Cardiac muscle cell (in vitro differentiated cells and primary cell): ENCODE measurements at places on chromosomes 3 and 15. TPM values are rescaled to one million over a fixed set of nuclear protein-coding genes. Genes with fewer than 3 reads are reported as not detected.

DNA sequence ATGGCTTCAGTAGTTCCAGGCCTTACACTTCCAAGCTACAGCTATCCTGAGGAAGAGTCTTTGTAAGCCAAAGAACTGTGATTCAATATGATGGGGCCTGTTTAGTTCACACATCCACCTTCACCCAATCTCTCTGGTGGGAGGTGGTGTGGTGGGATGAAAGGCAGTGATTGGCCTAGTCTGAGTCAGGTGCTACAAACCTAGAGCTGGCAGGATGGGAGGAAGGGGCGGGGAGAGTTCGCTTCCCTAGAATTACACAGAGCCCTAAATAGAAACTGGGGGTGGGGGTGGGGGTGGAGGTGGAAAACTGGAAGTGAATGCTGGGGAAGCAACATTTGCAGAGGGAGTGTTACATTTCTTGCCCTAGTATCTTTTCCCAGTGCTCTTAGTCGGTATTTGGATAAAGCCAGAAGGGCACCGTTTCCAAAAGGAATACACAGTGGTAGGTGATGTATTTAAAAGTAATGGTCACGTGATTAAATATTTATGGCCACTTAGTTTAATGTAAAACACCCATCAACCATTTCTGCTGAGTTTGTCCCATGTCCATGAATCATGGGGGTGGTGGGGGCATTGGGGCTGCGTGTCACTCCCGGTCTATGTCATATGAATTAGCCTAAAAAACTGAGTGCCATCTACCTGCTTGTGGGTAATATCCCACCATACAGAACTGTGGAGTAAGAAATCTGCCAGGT is 247.6 kb upstream of the PROK2 start:
- H3K27me3 ChIP-seq = no peaks in the 10 kb centered on the region
- DNase-seq = no peak
- no peak overlapping the region for H3K27ac ChIP-seq
- no peak overlapping the region for H3K4me3 ChIP-seq

DNA sequence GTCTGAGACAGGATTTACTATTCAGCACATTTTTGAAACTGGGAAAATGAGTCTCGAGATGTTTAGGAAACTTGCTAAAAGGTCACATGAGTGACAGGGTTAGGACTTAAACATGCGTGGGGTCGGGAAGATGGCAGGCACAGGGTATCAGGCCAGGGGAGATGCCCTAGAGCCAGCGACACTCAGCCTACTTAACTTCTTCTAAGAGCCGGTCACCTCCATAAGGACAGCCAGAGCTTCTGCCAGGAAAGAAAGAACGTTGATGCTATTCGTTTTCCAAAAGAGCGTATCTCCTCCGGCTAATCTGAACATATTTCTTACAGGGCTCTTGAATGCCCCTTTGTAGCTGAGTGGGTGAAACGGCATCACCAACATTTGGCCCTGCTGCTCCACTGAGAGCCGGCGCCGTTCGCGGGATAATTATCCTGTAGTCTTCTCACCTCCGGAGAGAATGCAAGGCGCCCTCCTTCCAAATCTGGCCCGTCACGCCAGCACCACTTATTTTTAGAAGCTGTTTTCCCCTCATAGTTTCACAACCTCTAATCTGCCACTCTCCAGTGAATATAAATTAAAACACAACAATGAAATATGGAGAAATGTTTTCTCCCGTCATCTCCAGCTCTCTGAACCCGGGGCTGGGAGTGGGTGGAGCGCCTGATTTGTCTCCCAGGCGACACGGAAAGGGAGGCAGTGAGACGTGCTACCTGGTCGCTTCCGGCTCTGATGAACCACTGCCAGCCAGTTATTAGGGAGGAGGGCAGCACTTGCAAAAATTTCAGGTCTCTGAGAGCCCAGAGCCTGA is 58.5 kb downstream of the LIPC start:
- H3K27ac ChIP-seq = no peak overlapping the region
- no peaks in the 10 kb centered on the region for H3K36me3 ChIP-seq
- no peaks in the 10 kb centered on the region for H3K4me1 ChIP-seq
- no peaks in the 10 kb centered on the region for H3K27me3 ChIP-seq
- H3K4me3 ChIP-seq = no peak overlapping the region
- DNase-seq = no peak

GRCh38 chr3:169812332-169813235 is at the start of the genes LRRC34 and LRRIQ4:
TSS of gene LRRC34 (minus strand) at chr3:169812904. CDS start at chr3:169812548, 356 bp downstream.
TSS of gene LRRIQ4 (plus strand) at chr3:169812870. CDS start at chr3:169821922, 9,052 bp downstream.
- peak; percentile 89 for DNase-seq
- peak within 1 kb of the TSS; percentile 66 for H3K27ac ChIP-seq
- H3K4me1 ChIP-seq = peaks cover 13% of the 10 kb centered on the region
- H3K36me3 ChIP-seq = no peaks in the 10 kb centered on the region

GRCh38 chr15:38565287-38565670 is 665 bp upstream of the RASGRP1 start:
- H3K27ac ChIP-seq = no peak overlapping the region
- DNase-seq = no peak
- peaks cover 26% of the 10 kb centered on the region for H3K27me3 ChIP-seq
- no peaks in the 10 kb centered on the region for H3K36me3 ChIP-seq
- no peaks in the 10 kb centered on the region for H3K4me1 ChIP-seq

Gene DLEC1
- 0.11 and 0.15 TPM in 2 replicates for total RNA-seq

GRCh38 chr3:256501-256900 is 59.9 kb downstream of the CHL1 start:
- no peaks in the 10 kb centered on the region for H3K36me3 ChIP-seq
- no peak for DNase-seq
- no peak overlapping the region for H3K4me3 ChIP-seq
- H3K27ac ChIP-seq = no peak overlapping the region
- no peaks in the 10 kb centered on the region for H3K27me3 ChIP-seq

Gene TTLL13
- 0.21 TPM in 2 replicates for total RNA-seq

DNA sequence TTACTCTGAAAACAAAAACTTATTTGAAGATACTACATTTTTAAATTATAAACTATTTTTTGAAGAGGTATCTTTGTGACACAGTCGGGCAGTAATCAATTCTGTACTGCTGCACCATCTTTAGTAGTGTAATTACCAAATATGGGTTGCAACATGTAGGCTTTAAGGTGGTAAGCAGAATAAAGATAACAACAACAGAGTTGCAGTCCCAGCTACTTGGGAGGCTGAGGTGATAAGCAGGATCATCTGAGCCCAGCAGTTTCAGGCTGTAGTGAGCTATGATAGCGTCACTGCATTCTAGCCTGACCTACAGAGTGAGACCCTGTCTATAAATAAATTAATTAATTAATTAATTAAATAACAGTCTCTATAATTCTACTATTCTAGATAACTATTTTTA is 6.0 kb downstream of the PLOD2 start:
- peak overlapping the region; percentile 7 for H3K4me3 ChIP-seq
- H3K4me1 ChIP-seq = peaks cover 69% of the 10 kb centered on the region
- H3K27me3 ChIP-seq = no peaks in the 10 kb centered on the region

Gene CXCR6
- not detected in 2 replicates for total RNA-seq

DNA sequence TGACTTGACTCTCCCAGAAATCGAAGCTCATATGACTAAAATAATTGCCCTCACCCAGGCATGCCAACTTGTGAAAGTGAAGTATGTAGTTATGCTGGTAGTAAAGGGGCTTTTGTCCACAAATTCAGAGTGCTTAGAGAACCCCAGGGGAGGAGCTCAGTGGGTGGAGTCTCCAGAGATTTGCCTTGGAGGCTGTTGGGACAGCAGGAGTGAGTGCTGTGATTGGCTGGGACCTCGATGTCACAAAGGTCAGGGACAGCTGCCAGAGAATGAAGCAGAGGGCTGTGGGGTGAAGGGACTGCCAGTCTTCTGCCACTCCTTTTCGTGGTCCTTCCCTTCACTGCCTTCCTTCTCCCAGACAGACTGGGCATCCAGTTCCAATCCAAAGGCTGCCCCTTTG is 49.8 kb downstream of the ZNF445 start:
- H3K4me3 ChIP-seq = no peak overlapping the region
- no peaks in the 10 kb centered on the region for H3K4me1 ChIP-seq

GRCh38 chr3:64299206-64299605 is 73.9 kb upstream of the PRICKLE2 start:
- H3K4me1 ChIP-seq = no peaks in the 10 kb centered on the region
- H3K27me3 ChIP-seq = no peaks in the 10 kb centered on the region
- H3K4me3 ChIP-seq = no peak overlapping the region
- H3K27ac ChIP-seq = no peak overlapping the region
- peak; percentile 32 for DNase-seq

Gene AQP9
- total RNA-seq = not detected in 2 replicates

DNA sequence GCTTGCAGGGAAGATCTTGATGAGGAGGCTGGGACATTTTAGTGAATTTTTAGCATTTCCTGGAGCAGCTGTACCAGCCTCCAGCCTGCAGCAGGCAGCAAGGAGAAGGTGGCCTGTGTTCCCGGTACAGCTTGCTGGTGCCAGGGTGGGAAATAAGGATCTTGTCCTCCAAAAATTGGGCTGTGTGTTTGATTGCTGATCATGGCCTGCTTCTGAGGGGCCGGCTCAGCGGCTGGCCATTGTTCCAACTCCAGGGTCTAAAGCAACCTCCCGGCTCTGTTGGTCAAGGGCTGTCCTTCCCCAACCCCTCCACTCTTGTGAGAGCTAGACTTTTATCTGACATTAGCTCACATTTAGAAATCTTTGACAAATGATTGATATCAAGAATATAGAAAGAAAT is 5.0 kb downstream of the CFAP100 start:
- no peak for DNase-seq
- no peaks in the 10 kb centered on the region for H3K36me3 ChIP-seq
- no peak overlapping the region for H3K27ac ChIP-seq
- H3K4me3 ChIP-seq = no peak overlapping the region

GRCh38 chr3:189635339-189635738 is 4.2 kb downstream of the TP63 start:
- H3K4me1 ChIP-seq = no peaks in the 10 kb centered on the region
- no peaks in the 10 kb centered on the region for H3K36me3 ChIP-seq
- H3K4me3 ChIP-seq = no peak overlapping the region
- no peak for DNase-seq

Gene CCNL1
- 142 and 223 TPM in 2 replicates for total RNA-seq

- H3K27me3 ChIP-seq = no peaks in the 10 kb centered on the region
- H3K27ac ChIP-seq = peak overlapping the region; percentile 91
- H3K36me3 ChIP-seq = no peaks in the 10 kb centered on the region
- H3K4me3 ChIP-seq = no peak overlapping the region
Measured at GRCh38 chr15:90062023-90062442, 40.2 kb downstream of the IDH2 start.

DNA sequence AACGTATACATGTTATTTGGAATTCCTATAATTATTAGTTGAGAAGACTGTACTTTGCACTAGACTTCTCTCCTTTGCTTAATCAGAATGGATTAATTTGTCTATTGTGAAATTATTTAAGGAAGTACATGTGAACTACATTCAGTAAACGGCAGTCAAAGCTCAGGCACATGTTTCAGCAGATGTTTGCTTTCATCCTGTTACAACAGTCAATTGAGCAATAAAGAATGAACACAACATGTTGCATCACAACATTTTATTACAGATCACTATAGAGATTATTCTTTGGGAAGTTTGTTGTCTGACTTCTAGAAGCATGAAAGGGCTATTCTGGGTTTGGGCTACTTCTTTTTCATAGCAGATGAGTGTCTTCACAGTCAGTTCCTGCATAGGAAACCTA is 39.2 kb downstream of the RAB27A start:
- peaks cover 25% of the 10 kb centered on the region for H3K4me1 ChIP-seq
- H3K36me3 ChIP-seq = no peaks in the 10 kb centered on the region
- H3K27me3 ChIP-seq = no peaks in the 10 kb centered on the region
- H3K27ac ChIP-seq = peak overlapping the region; percentile 7
- peak; percentile 93 for DNase-seq

- H3K4me1 ChIP-seq = no peaks in the 10 kb centered on the region
- no peak overlapping the region for H3K4me3 ChIP-seq
- no peaks in the 10 kb centered on the region for H3K36me3 ChIP-seq
Measured at GRCh38 chr3:10459954-10460754, 45.2 kb downstream of the ATP2B2 start.

GRCh38 chr3:188594139-188594538 is 440.2 kb downstream of the LPP start:
- H3K27ac ChIP-seq = no peak overlapping the region
- H3K36me3 ChIP-seq = no peaks in the 10 kb centered on the region
- H3K4me1 ChIP-seq = no peaks in the 10 kb centered on the region
- no peak overlapping the region for H3K4me3 ChIP-seq

DNA sequence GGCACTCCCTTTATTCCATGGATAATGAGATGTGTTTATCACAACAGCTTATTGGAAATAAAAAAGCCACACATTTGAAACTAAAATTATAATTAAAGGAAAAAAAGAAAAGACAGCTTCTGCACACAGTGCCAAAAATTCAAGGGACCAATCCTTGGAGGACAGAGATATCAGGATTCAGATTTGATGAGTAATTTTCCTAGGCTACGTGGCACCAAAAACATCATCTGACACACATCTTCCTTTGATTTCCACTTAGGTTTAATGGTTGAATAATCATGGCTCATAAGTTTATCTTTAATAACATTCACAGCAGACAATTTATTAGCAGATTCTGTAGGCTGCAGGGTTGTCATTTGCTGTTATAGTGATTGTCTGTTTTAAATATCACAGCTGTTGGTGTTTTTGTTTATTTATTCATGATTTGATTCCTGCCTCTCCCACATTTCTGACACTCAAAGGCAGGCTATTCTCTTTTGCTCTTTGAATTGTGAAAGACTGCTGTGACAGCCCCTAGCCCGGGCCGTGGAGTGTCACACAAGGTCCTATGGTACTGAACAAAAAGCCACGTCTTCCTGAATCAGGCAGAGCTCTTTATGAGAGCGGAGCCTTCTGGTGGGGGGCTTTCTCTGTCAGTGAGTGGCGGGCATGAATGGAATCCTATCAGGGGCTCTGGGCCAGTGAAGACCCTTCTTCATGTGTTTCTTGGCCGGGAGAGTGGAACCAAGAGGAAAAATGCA is 708.5 kb downstream of the SQOR start:
- H3K4me3 ChIP-seq = no peak overlapping the region
- DNase-seq = no peak
- H3K27ac ChIP-seq = no peak overlapping the region
- no peaks in the 10 kb centered on the region for H3K36me3 ChIP-seq

- no peaks in the 10 kb centered on the region for H3K36me3 ChIP-seq
- peaks cover 93% of the 10 kb centered on the region for H3K27me3 ChIP-seq
- no peak overlapping the region for H3K4me3 ChIP-seq
- H3K4me1 ChIP-seq = peaks cover 8% of the 10 kb centered on the region
Measured at GRCh38 chr3:44130249-44130648, 111.4 kb upstream of the TOPAZ1 start.

DNA sequence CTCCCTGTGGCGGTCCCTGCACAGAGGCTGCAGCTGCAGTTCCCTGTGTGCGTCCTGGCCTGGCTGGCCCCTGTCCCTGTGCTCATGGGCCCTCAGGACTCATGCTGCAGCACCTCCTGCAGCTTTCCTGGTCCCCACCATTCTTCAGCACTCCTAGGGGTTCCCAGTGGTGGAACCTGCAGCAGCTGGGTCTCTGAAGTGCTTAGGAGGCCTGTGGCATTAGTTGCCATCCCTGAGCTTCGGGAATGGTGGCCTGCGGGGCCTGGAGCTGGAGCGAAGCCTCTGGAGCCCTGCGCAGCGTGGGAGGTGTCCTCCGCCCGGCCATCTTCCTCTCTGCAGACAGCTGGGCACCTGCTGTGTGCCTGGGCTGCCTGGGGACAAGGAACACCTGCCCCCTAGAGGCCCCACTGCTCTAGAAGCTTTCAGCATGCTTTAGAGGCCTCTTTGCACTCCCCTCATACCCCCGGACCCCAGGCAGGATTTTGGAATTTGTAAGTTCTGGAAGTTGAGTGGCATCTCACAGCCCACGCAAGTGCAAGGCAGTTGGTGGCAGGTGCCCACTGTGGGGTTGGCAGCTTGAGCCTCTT is 13.1 kb downstream of the PLXNA1 start:
- DNase-seq = no peak
- H3K36me3 ChIP-seq = no peaks in the 10 kb centered on the region
- H3K27ac ChIP-seq = no peak overlapping the region
- no peaks in the 10 kb centered on the region for H3K27me3 ChIP-seq
- no peak overlapping the region for H3K4me3 ChIP-seq
